ENCODE measurements at places on chromosomes 6 and 20.
A peak's percentile ranks its signal among the peaks of the same experiment; 100 is the strongest.

- DNase-seq = no peak
Measured at GRCh38 chr6:36039112-36039511, 11.5 kb downstream of the MAPK14 start.

DNA sequence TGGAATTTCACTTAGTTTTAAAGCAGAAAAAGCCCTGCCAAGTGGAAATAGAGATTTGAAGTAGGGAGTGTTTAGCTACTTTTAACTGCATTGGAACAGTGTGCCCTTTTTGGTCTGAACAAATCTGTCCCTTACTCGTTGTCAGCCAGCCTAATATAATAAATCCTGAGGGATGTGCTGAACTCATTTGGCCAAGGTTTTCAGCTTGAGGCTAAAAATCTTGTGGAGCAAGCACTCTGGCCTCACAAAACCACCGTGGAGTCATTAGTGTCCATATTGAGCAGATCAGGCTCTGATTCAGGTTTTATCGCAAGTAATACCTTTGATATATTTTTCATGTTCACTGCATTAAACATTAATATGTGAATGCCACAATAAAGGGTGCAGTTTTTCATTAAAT lies 383.5 kb downstream of the FRK start:
- no peak for DNase-seq

GRCh38 chr6:37077191-37077904 lies 71.9 kb downstream of the FGD2 start:
- DNase-seq = no peak

- no peak for DNase-seq
Measured at GRCh38 chr6:10081075-10081474, 333.8 kb downstream of the TFAP2A start.

DNA sequence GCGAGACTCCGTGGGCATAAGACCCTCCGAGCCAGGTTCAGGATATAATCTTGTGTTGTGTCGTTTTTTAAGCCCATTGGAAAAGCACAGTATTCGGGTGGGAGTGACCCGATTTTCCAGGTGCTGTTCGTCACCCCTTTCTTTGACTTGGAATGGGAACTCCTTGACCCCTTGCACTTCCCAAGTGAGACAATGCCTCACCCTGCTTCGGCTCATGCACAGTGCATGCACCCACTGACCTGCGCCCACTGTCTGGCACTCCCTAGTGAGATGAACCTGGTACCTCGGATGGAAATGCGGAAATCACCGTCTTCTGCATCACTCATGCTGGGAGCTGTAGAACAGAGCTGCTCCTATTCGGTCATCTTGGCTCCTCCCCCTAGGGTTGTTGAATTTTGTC lies 307.7 kb upstream of the DEFB115 start:
- DNase-seq = no peak

GRCh38 chr6:150189122-150189521 lies 46.3 kb downstream of the PPP1R14C start:
- no peak for DNase-seq

- no peak for DNase-seq
Measured at GRCh38 chr20:63682384-63683139, 13.9 kb upstream of the TNFRSF6B start.

DNA sequence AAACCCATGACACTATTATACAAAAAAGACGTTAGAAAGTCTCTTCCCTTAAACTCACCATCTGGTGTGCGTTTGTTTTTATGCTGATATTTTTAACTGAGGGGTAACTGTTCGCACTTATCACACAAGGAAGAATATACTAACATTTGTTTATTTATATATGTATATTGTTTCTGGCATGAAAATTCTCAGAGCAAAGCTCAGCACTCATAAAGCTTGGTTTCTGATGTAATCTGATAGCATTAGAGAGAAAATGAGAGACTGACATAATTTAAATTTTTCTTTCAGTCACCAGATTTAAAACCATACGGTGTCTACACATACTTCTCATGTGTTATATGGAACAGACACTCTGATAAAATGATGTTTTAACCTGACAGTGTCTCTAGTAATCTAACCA lies 6.9 kb downstream of the BLOC1S5 start:
- no peak for DNase-seq

- DNase-seq = no peak
Measured at GRCh38 chr6:11208267-11208666, 24.2 kb downstream of the NEDD9 start.

DNA sequence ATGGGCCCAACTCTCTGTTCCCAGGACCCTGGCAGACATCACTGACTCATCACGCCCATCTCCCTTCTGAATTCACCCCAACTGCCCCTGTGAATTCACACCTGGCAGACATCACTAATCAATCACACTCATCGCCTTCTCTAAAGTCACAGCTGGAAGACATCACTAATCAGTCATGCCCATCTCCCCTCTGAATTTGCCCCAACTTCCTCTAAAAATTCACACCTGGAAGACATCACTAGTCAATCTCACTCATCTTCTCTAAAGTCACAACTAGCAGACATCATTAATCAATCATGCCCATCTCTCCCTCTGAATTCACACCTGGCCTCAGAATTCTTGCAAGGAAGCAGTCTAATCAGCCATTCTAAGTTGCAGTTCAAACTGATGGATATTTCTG lies 111.1 kb downstream of the FOXA2 start:
- DNase-seq = no peak

DNA sequence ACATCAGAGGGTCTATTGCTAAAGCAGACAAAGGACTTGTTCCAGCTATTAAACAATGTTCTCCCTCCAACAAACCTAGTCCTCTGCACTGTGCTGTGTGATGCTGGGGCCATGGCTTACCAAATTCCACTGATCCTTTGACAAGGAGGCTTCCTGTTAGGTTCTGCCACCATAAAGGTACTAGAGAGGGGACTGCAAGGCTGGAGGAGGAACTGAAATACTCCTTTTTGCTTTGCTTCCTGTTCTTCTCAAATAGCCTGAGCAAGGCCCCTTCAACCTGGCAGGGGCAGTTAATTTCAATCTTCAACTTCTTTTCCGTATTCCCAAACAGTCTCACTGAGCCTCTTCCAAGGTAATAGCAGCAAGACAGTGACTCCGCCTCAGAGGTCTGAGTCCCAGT lies 286.4 kb upstream of the IRAK1BP1 start:
- no peak for DNase-seq

DNA sequence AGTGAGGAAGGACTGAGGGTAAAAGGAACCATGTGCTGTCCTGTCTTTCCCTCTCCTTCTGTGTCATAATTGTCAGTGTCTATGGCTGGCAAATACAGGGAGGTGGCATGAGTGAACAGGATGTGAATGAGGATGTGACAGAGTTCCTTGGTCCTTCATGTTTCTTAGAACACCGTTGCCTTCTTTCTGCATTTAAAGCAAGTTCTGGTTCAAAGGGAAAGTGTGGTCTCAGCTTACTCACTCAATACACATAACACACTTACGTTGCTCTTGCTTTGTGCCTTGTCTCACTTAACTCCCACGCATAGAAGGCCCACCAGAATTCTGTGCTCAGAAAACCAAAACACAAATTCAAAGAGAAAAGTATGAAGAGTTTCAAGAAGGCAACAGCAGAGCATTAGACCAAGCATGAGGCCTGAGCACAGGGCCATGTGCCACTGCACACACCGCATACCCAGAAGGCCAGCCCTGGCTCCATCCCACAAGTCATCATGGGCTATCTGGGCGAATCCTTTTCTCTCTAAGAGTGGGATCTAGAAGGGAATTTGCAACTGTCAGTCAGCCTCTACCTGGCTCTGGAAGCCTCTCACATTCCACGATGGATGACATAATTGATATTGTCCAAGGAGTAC lies 38.9 kb upstream of the SAYSD1 start:
- DNase-seq = no peak

- no peak for DNase-seq
Measured at GRCh38 chr6:101770116-101770515, 376.6 kb downstream of the GRIK2 start.

DNA sequence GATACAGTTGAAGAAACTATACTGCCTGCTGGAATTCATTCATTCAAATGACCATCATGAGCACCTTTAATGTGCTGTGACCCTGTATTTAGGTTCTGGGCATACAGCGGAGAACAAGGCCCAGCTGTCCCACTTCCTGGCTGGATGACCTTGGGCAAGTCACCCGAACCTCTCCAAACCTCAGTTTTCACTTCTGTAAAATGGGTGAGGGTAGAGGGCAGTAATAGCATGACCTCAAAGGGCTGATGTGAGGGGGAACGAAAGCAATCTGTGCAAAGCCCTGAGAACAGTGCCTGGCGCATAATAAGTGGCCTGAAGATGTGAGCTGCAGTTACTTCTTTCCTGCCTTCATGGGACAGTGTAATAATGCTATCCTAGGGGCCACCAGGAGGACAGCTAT lies 20.5 kb upstream of the AAR2 start:
- no peak for DNase-seq

DNA sequence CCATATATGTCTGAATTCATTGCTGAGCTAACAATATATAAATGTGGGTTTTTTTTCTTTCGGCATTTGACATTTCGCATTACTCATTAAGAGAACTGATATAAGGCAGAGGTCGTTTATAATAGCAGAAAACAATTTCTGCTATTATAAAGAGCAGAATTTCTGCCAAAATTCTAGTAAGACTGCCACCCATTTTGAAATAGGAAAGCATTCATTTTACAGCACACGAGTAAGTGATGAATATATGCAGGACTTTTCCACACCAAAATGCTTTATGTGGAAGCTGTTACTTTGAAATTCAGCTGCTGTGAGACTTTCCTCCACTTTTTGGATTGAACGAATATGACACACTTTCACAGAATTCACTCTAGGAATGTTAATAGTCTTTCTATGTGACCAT lies 610.9 kb upstream of the MAN1A1 start:
- no peak for DNase-seq

DNA sequence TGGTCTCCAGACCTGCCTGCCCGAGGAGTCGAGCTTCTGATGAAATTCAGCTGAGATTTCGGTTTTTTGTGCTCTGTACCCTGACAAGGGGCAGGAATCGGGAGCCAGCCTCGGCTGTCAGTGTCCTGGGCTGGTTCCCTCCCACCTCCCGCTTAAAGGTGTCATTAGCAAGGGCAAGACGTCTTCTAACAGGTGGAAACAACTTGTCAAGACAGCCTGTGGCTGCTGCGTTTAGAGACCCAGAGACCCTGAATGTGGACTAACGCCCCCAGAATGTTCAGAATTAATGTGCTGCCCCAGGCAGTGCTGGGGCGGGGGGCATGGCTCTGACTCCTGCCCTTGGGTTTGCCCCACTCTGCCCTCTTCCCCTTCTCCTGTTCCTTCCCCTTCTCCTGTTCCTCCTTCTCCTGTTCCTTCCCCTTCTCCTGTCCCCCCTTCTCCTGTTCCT lies 69.7 kb downstream of the PHACTR3 start:
- no peak for DNase-seq

DNA sequence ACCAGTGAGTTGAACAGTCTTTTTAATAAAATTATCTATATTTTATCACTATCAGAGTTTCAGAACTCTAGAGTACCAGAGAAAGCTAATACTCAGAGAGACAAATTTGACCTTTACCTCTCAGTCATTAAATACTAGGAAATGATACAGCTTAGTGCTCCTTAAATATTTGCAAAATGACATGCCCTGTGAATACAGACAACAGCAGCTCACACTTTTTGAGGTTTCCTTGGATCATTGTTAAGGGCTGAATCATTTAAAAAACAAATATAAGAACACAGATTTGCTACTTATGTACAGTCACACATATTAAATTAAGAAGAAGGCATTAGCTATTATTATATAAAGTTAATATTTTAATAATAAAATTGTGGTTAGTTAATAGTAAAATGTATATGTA lies 1158.7 kb upstream of the EYS start:
- DNase-seq = no peak

GRCh38 chr6:122381494-122382265 lies 17.8 kb upstream of the HSF2 start:
- peak; percentile 77 for DNase-seq

DNA sequence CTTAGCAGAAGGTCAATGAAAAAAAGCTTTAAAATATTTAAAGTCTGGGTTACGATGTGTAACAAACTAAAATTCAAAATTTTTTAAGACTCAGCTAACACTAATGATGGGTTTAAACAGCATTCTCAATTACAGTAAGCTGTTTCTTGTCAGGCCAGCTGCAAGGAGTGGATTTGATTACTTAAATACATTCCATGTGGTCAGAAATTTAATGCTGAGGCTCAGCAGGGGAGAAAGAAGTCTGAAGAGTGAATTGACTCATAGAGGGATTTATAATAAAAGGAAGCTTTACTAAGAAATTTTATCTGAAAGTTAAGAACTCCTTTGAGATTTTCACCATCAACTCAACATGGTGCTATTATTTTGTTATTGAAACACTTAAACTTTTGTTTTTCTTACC lies 398.6 kb downstream of the KHDRBS2 start:
- no peak for DNase-seq

DNA sequence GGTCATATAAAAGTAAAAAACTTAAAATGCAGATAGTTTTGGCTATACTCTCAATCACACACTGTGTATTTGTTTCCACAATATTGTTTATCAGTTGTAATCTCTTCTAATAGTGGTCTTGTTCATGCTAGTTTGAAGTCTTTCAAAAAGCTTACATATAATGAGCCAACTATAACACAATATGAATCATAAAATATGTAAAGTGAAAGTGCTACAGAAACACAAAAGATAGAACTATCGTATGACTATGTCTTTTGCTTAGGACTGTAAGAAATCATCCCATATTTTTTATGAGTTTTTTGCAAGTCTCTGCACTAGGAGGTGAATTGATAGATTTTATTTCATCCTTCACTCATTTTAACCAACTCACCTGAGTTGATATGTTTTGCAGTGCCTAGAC lies 136.0 kb downstream of the MMUT start:
- DNase-seq = no peak

GRCh38 chr20:21609221-21609620 lies 95.4 kb upstream of the NKX2-2 start:
- DNase-seq = no peak
